ENCODE measurements at places on chromosomes 16 and 17.

- peak; percentile 42 for DNase-seq
Measured at GRCh38 chr16:77213542-77214106, 14.4 kb downstream of the SYCE1L start.

DNA sequence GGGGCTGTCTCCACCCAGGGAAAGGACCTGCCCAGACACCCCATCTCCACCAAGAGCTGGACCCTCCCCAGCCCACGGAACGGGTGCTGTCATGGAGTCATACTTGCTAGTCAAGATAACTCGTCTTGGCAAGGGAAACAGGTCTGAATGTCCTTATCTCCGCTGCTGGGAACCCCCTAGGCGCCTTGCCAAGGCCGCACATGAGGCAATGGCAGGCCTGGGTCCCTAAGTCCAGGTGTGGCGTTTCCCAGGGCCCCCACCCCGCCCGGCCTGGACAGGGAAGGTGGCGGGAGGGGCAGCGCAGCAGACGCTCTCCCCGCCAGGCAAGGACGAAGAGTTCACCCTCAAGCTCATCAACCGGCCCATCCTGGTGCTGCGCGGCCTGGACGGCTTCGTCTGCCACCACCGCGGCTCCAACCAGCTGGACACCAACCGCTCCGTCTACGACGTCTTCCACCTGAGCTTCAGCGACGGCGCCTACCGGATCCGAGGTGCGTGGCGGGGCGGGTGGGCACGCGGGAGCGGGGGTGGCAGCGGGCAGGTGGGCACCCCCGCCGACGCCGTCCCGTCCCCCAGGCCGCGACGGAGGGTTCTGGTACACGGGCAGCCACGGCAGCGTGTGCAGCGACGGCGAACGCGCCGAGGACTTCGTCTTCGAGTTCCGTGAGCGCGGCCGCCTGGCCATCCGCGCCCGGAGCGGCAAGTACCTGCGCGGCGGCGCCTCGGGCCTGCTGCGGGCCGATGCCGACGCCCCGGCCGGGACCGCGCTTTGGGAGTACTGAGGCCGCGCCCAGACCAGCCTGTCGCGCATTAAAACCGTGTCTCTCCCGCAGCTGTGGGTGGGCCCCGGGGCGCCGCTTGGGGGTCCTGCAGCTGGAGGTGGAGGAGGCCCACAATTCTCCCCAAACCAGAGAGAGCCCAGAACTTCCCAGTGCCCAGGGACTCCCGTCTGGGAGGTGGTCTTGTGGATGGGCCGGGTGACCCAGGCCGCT is 8.4 kb downstream of the FSCN2 start:
- no peak for DNase-seq

DNA sequence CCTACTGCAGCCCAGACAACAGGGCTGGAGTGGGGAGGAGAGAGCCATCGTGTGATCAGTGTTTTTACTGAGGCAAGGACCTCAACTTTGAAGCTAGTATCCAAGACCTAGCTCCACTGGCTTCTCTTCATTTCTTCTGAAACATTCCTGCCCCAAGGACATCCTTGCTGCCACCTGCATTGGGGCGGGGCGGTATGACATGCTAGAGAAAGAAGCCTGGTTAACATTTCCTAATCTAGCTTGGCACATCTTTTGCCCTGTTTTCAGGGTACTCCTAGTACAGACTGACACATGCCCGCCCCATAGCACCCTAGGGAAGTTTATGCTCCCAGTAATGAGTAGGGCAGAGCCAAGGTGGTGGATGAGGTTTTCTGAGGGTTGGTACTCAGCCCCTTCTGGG is 17.8 kb upstream of the ANKRD40CL start:
- DNase-seq, result no peak

DNA sequence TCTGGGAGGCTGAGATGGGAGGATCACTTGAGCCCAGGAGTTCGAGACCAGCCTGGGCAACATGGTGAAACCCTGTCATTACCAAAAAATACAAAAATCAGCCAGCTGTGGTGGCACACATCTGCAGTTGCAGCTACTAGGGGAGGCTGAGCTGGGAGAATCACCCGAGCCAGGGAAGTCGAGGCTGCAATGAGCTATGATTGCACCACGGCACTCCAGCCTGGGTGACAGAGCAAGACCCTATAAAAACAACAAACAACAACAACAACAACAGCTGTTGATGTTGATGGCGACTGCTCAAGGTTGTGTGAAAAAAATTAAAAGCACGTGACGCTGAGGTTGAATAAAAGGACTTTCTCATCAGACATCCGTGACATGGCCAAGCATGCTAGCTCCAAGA is 40.8 kb upstream of the CIBAR2 start:
- no peak for DNase-seq

DNA sequence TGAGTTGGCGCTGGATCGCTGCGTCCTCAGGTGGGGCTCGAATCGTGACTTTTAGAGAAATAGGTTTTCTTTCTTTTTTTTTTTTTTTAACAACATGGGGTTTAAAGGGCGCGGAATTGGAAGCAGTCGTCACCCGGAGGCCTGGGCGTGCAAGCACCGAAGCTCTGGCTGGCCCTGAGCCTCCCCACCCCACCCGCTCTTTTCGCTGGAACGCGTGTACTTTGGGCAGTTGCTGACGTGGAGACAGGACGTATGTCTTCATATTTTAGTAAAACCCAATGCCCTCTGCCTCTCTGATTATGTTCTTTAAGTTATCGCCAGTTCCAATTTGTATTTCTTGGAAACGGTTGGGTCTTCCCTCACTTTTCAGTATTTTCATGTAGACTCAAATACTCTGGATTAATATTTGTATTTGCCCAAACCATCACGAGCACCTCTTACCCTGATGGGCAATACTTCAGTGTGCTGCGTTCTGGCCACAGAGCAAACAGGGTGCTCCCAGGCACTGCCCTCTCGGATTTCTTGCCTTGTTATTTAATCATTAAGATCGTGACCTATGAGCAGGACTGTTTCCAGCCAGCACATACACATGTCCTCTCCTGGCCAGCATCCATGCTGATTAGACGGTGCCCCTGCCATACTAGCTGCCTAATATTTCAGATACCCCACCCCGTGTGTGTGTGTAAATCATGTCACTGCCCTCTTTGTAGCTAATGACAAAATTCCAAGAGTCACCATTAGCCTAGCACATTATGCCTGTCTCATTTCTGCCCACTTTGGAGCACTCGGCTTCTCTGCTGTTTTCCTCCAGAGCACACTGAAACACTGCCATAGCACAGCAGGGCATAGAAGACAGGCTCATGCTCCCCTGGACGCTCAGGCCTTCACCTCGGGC is 805 bp upstream of the C16orf95 start:
- peak; percentile 82 for DNase-seq

DNA sequence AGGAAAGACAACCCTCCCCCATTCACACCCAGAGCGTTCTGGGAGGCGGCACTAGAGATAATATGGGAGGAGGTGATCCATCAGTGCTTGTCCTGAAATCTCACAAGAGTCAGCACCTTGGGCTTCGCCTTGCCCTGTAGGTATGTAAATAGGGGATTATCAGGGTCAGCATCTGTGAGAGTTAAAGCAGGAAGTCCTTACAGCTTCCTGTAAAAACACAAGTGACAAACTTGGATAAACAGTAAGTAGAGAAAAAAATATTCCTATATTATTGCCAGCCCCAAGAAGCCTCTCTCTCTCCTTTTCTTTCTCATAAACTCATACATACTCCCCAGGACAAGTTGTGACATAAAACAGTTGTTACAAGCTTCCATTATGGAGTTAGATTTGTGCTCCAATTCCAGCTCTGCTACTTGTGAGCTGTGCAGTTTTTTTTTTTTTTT is 187.7 kb downstream of the MAF start:
- no peak for DNase-seq

DNA sequence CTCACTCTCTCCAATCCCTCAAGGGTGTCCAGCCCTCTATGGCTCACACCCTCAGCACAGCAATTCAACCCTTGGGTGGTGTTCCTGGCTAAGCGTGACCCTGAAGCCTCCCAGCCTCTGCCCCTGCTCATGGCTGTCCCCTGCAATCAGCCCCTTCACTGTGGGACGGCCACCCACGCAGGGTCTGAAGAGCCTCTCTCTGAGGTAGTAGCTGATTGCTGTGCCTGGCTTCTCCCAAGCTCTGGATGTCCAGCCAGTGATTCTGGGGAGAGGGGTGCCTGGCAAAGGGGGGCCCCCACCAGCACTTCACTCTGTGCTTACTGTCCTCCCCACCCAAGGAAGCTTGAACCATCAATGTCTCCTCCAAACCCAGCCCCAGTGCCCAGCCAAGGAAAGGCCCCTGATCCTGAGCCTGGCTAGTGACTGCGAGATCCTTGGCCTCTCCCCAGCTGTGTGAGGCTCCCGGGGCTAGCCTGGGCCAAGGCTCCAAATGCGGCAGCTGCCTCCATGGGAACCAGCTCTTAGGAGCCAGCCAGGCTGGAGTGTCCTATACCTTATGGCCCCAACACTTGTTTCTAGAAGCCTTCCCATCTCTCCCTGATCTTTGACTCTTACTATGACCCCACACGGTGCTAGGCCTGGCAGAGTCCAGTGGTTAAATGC is 9.9 kb downstream of the MTSS2 start:
- no peak for DNase-seq

DNA sequence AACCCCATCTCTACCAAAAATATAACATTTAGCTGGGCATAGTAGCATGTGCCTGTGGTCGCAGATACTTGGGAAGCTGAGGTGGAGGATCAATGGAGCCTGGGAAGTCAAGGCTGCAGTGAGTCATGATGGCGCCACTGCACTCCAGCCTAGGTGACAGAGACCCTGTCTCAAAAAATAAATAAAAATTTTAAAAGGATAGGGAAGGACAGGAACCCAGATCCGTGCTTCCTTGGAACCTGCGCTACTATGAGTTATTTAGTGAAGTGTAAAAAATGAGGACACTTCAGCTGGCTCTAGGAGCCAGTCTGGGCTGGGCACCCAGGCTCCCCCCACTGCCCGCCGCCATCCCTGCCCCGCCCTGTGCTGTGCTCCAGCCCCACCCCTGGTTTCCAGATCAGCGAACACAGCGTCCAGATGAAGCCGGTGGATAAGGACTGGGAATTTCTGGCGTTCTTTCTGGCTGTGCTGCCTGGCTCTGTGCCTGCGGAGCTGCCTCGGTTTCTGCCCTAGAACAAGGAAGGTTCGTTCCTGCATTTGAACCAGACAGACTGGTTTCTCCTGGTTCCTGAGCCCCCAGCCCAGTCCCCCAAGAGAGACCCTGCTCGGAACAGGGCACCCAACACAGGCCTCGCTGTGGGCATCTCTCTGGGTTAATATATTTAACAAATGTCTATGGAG is 18.5 kb downstream of the PLLP start:
- DNase-seq, result peak; percentile 89

DNA sequence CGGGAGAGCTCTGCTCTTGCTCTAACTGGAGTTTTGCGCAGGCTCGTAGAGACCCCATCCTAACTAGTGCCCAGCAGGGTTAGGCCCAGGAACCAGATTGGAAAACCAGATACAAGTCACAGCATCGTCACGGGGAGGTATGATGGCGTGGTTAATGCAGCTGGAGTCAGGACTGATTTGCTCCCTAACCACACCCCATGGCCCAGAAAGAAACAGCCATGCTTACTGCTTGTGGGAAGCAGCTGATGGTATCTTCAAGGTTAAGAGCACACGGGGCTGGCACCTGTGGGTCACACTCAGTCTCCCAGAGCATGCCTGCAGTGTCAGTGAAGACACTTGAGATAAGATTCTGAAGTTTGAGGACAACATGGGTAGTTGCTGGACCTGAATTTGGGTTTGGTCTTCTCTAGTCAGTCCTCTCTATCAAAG is 60.2 kb downstream of the WIPI1 start:
- no peak for DNase-seq

DNA sequence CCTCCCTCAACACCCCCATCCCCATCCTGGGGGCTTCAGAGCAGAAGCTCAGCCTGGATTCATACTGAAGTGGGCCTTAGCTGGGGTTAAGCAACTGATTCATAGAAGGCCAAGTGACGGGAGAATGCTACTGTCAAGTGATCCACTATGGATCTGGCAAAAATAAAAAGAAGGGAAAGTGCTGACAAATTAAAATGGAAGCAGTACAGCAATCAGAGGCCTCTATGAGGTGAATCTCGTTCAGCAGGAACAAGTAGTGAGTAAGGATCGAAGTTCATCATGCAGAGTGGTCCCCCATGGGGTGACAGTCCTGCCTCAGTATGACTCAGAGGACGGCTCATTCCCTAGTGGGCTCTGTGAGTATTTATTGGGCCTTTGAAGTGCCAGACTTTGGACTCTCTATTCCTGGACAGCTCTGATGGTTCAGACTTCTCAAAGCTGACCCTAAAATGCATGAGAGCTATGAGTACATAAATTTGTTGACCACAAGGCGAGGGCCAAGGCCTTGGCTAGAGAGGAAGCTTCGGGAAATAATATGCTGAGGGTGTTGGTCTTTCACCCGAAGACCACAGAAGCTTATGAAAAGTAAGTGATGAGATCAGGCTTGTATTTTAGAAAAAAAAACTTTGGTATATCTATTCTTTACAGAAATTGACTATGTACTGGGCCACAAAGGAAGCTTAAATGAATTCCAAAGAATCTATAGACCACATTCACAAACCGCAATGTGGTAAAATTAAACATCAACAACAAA is 5.3 kb upstream of the NSMCE1 start:
- DNase-seq, result peak; percentile 44

GRCh38 chr16:3454631-3455147 is 11.2 kb downstream of the NAA60 start:
- no peak for DNase-seq

DNA sequence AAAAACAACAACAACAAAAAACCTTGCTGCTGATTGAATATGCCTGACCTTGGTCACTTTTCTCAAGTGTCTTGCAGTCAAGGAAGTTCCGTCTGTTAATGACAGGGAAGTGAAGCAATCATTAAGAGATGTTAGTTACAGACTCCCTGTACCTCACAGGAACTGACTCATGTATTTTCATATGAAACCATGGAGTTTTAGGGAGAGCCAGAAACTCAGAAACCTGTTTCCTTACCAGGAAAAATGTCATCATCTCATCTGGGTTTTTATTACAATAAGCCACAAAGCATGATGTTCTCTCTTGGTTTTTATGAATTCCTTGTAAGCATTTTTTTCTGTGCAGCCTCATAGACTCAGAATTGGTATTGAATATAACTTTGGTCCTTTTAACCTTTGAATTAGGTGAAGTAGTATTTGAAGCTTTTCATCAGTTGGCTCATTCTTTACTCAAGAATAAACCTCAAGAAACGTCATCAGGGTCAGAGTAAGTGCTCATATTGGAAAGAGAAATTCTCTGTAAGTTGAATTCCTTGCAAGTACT is 10.3 kb downstream of the LYRM1 start:
- DNase-seq, result peak; percentile 56

DNA sequence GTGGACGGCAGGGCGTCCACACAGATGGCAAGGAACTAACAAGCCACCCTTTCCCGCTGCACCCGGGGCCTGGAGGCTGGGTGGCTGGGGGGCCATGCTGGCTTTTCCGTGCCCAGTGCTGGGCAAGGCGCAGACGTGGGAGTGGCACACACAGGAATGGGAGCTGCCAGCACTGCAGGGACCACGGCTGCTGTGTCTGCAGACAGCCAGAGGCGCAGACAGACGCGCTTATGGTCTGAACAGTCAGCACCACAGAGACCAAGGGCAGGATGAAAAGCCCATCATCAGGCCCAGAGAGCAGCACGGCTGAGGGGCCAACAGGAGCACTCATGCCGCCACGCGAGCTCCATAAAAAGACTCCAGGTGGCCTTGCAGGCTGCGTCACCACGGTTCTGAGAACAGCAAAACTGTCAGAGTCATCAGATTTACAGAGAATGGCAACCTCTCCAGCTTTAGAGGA is 24.0 kb downstream of the PDIA2 start:
- no peak for DNase-seq
